SK-N-DZ (cell line): ENCODE measurements at places on chromosomes 11 and 22.

DNA sequence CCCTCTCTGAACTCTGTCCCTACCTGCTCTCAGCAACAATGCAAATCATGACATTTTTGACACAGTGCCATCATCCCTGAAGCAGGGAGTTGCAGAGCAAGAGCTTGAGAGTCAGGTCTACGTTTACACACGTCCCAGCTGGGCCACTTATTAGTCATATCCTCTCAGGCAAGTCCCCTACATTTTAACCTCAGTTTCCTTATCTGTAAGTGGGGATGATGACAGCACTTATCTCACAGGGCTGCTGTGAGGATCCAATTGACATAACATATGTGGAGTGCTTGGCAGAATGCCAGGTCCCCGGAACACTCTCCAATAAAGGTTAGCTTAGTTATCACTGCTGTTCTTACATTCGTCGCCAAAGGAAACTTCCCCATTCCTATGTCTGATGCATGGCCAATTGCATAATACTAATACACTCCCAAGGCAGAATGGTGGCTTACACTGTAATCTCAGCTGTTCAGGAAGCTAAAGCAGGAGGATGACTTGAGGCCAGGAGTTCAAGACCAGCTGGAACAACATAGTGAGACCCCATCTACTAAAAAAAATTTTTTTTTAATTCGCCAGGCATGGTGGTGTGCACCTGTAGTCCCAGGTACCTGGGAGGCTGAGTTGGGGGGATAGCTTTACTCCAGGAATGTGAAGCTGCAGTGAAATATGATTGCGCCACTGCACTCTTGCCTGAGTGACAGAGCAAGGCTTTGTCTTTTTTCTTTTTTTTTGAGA is 16.6 kb downstream of the ASCC2 start:
- no peak for DNase-seq

- no peak for DNase-seq
Observed at GRCh38 chr11:66015454-66015881, 3.7 kb downstream of the CST6 start.

- DNase-seq = no peak
Observed at GRCh38 chr11:46235777-46236688, 41.4 kb upstream of the CREB3L1 start.

DNA sequence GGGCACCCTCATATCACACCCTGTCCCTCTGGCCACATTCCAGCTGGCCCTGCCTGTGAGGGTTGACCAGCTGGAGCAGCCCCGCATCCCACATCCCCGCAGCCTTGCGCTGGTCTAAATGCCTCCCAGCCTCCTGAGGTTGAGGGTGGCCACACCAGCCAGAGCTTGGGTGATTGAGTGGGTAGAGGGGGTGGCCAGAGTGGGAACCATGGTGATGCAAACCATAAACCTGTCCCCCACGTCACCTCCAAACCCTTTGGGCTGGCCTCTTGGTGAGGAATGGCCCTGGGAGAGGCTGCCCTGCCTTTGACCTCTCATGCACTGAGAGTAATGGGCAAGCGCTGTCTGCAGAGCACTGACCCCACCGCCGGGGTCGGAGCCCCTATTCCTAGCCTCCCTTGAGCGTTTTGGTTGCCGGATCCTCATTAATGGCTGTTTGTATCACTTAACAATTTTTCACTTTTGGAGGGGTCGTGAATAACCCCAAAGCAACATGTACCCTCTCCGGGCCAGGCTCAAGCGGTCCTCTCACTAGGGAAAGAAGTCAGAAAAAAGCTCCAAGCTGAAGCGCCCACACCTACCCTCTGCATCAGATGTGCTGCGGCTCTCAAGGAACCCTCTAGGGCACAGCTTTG is 16.0 kb upstream of the KCNQ1OT1 start:
- no peak for DNase-seq

GRCh38 chr11:48044577-48044976 is 64.2 kb downstream of the PTPRJ start:
- DNase-seq = no peak

GRCh38 chr11:34239465-34240149 is 118.2 kb downstream of the ABTB2 start:
- no peak for DNase-seq

DNA sequence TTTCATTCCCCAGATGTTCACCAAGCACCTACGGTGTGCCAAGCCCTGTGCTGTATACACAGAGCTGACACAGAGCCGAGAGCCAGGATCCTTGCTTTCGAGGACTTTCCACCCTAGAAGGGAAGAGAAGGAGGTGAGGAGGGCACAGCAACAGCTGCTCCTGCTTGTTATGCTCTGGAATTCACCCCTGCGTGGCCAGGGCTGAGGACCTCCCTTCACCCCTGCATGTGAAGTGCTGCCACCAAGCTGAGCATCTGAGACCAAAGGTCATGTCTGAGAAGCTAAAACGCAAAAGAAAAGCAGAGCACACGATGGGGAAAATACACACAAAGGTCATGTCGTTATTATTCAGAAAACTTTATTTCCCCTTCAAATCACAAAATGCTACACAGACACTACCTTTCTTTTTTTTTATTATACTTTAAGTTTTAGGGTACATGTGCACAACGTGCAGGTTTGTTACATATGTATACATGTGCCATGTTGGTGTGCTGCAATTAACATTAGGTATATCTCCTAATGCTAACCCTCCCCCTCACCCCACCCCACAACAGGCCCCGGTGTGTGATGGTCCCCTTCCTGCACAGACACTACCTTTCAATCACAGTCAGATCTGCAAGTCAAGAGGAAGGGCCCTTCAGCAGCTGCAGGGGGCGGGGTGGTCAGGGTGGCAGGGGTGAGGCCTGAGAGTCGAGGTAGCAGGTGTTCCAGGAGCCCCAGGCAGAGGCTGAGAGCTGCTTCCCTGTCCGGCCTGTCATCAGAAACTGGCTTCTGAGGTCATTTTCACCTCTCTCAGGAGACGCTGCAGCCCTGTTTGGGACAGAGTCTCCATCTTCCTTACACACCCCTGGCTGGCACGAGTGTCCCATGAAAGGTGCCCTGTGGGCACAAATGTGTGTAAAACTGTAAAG is 40.1 kb upstream of the PRR5 start:
- no peak for DNase-seq

- no peak for DNase-seq
Observed at GRCh38 chr22:31289344-31289743, 2.9 kb downstream of the PIK3IP1 start.

DNA sequence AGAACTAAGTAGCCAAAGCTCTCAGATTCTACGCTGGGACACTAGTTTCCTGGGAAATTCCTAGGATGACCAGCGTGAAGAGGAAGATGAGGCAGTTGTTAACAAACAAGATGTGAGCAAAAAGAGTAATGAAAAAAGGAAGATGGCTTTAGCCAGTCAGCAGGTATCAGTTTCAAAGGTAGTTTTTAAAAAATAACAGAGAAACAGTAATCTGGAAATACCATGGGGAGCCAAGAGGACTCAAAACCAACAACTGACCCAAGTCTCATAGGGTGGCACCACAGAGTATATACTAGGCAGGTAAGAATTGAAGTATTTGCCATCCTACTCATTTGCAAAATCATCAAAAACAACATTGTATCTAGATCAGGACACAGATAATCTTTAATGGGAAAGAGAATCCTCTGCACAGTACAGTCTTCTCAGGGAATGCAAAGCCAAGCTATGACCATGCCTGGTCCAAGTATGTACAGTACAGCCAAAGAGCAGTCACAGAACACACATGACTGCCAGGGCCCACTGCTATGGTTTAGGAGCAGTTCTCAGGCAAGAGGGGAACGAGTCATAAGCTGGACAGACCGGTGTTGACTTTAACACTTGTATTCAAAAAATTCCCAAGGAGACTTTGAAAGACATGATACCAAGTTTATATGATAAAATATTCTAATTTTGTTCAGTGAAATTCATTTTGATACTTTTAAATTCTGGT is 20.6 kb downstream of the MSANTD4 start:
- DNase-seq = no peak

- DNase-seq = peak; percentile 87
Observed at GRCh38 chr11:79796704-79797103, 355.9 kb upstream of the TENM4 start.

DNA sequence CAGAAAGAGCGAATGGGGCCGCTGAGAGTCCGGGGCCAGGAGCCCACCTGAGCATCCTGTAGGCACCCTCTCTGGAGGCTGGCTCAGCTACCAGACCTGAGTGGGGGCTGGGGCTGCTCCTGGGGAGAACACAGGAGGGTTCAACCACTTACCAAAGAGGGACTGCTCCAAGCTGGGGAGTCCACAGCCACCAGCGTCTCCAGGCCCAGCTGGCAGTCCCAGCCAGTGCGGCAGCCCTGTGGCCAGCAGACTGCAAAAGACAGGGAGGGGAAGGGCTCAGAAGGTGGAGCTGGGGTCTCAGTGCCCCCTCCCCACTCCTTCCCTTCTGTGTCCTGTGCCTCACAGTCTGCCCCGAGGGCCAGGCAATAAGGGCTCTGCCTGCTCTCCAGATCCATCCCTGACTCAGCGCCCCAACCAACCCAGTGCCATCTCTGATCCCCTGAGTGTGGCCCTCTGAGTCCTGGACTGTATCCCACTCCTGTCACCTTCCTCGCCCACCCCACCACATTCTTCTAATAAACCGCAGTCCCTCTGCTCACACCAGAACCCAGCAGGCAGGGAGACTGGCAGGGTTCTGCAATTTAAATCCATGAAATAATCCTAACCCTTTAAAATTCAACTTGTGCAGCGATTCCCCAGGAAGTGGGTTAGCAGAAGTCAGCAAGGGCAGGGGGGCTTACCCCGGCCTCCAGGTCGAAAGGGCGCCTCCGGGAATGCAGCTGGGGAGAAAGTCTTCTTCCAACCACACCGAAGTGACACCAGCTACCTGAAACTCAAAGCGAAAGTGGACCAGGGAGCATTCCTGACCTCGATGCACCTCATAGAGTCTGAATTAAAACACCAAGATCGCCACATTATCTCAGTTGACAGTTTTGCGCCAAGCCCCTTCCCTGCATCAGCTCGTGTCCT is 13.3 kb downstream of the CHST1 start:
- no peak for DNase-seq

DNA sequence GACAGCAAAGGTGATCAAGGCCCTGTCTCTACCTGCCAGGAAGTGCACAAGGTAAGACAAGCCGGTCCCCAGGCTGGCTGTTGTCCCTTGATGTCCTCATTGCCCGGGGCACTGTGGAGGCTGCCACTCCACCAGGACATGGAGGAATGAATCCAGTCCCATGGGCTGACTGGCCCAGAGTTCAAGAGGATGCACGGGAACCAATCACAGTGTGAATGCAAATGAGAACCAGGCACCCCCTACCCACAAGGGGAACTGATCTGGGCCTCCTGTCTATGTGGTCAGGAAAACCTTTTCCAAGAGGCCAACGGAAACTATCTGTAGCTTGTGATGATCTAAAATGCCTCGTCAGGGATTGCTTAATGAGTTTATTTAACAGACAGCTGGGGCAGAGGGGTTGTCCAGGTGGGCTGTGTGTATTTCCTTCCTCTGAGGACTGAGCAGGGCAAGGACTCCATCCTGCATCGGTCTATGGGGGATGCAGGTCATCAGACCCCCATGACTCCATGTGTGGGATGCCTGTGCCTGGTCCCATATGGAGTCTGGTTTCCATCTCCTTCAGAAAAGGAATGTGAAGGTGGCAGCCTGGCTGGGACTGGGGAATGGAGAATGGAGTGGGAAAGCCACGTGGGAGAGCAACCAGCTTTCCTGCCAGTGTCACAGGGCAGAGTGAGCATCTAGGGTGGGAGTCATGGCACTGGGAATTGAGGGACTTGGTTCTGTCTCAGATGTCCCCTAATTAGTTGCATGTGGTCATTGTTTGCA is 60.5 kb downstream of the CD82 start:
- peak; percentile 44 for DNase-seq

DNA sequence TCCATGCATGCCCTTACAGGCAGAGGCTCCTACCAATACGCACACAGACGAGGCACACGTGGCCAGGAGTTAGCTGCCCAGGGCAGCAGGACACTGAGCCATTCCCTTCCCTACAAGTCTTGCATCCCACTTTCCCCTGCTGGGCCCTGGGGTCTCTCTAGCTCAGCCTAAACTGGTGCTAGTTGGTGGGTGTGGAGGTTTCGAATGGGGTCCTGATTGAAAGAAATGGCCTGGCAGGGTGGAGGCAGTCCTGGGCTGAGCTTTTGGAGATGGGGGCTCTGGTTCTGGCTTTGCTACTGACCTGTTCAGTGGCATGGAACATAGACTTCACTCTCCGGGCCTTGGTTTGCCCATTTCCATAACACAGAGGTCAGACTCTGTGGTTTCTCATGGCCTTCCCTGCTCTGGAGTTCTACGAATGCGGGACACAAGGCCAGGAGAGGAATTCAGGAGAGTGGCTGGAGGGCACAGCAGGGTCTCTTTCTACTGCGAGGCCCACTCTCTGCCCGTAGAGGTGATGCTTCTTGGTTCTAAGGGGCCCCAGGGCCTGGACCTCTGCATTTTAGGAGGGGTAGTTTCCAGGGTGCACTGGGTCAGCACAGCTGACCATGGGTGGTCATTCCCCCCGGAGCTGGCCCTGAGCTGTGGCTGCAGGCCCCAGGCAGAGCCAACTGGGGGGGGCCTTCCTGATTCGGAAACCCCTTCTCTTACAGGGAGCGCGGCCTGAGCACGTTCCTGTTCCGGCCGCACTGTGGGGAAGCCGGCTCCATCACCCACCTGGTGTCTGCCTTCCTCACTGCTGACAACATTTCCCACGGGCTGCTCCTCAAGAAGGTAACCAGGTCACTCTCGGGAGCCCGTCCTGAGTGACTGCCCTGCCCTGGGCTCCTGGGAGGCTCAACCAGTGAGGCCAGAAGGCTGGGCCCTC is 40.0 kb downstream of the RNF141 start:
- no peak for DNase-seq

DNA sequence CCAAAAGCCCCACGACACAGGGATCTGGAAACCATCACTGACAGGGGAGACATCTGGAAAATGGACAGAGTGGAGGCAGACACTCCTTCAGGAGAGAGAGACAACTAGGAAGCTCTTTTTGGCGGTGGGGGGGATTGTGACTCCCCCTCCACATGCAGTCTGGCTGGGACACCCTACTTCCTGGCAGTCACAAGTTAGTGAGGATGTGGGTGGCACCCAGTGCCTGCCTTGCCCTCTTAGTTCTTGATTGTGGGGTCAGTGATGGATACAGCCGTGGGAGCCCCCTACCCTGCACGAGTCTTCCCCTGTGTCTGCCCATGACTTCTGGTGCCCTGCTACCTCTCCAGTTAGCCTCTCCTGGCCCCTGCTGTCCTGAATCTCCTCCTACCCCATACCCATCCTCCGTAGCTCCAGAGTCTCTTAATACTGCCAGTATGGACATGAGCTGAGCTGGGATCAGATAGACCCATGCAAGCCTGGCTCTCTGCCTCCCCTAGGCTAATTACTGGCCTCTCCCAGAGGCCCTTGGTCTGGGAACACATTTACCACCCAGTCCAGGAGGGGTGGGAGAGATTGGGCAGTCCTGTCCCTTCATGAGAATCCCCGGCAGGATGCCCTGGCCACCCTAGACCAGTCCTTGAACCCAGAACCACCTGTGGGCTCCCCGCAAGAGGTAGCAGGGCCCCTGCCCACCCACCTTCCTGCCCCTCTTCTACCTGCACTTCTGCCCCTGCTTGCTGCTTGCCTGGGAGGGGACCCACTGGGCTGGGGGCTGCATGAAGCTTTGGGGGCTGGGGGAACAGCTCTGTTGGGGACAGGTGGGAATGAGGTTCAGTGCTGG is 22.8 kb downstream of the RHBDD3 start:
- DNase-seq = no peak

- no peak for DNase-seq
Observed at GRCh38 chr11:124893781-124894401, 3.8 kb downstream of the ROBO4 start.
